Nucleus accumbens (tissue), 56 donors: ENCODE measurements at places on chromosomes 16 and 17.
A peak's percentile ranks its signal among the peaks of the same experiment; 100 is the strongest.

DNA sequence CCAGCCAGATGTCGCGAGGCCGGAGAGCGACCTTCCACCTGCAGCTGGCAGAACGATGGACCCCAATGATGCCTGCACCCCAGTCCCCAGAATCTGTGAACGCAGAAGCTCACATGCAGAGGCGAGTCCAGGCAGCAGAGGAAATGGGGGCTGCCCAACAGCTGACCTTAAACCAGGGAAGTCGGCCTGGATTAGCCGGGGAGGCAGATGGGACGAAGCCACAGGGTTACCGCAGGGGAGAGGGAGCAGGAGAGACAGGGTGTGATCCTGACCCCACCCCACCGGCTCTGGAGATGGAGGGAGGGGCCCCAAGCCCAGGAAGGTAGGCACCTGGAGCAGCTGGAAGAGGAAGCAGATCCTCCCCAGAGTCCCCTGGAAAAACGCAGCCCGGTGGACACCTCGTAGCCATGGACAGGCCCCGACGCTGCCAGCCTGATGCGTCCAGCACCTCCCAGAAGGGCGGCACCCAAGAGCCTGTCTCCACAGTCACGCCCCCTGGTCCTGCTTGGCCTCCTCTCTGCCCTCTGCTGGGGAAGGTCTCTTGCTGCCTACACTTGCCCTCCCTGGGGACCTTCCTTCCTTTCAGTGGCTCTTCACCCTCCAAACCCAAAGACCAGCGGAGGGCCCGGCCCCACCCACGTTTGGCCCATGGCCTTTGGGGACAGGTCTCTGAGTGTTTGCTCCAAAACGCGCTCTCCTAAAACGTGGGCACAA, 37.3 kb downstream of the PIEZO1 start:
- DNase-seq, result no peak

DNA sequence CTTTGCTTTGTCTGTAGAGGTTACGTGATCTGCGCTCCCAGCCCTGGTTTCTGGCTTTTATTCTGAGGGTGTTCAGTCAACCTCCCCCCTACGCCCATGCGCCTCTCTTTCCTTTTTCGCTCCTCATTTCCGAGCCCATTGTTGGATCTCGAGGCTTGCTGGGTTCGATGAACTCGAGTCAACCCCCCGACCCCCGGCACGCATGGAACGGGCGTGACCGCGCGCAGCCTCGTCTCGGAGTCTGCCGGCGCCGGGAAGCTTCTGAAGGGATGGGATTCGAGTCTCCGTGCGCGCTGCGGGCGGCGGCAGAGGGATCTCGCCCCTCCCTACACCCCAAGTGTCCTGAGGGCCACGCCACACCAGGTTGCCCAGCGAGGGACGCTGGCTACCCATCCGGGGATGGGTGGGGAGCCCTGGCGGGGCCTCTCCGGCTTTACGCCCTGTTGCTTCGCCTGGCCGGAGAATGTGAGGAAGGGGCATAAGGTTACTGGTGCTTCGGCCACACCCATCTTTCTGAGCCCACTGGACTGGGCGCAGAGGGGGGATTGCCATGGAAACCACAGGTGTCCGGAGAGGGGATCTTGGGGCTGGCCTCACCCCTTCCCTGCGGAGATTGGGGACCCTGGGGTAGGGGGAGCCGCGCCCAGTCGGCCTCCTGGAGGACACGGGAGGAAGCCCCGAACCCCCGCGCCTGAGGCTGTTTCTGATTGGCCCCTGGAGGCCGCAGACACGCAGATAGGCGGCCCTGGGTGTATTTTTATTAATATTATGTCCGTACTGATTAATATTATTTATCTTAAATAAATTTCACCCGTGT, 1.8 kb downstream of the MAPT start:
- peak; percentile 46 for DNase-seq

DNA sequence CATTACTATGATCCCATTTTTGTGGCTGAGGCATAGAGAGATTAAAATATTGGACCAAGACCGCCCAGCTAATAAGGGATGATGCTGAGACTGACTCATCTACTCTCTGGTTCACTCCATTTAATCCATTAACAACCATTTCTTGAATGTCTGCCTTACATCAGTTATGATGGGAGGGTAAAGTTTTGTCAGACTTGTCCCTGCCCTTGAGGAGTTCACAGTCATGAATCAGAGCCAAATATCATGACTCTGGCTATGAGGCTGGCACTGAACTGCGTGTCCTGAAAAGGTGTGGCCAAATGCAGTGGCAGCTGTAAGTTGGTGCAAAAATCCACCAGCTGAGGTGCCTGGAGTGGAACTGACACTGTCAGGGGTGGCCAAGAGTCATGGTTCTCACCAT, 35.0 kb upstream of the MAF start:
- DNase-seq, result no peak

DNA sequence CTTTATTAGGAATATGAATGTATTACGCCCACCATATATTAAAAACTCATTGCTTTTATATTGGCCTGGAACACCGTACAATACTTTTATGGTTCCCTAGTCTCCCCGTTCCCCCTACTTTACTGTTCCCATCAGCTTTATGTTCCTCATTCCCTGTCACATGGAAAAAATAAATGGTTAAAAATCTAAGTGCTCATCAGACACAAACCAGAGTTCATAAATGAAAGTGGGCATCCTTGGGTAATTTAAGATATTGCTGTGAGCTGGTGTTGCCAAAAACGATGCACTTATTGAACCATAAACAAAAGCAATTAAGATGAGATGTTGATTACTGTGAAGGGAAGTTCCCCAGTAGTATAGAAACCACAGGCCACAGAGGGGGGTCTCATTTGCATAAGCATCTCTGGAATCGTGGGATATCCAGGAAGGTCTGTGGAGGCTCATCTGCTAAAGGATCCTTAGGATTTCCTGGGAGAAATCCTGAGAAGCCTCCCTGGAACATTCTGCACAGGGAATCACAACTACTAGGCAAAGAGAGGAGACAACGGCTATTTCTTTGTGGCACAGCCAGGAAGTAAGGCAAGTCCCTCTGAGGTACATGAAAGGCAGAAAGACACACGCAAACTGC, 591.4 kb upstream of the CDH11 start:
- no peak for DNase-seq

DNA sequence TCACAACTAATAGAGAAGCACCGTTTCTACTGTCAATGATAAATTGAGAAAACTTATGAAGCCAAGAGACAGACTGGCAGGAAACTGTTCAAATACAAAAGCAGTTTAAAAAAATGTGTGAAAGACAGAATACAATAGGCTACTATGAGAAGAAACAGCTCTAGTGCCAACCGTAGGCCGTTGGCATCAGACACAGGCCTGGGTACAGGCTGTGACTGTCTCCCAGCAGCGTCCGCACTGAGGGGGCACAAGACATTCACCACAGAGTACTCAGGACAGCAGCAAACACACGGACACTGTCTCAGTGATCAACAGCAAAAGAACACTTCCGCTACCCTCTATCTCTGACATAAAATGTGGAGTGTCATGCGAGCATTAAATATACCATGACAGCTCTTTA, 7.8 kb upstream of the C1QBP start:
- peak; percentile 75 for DNase-seq

GRCh38 chr17:72608436-72608835, 484.1 kb downstream of the SLC39A11 start:
- DNase-seq, result no peak

GRCh38 chr17:877630-878029, 95.5 kb downstream of the MRM3 start:
- DNase-seq, result no peak

GRCh38 chr17:29807520-29808361, 122.3 kb downstream of the SSH2 start:
- peak; percentile 60 for DNase-seq

- DNase-seq, result no peak
Observed at GRCh38 chr17:47223007-47223406, 13.9 kb downstream of the MYL4 start.
